ENCODE measurements at places on chromosomes 2 and 18. TPM values are rescaled to one million over a fixed set of nuclear protein-coding genes. Genes with fewer than 3 reads are reported as not detected.

Gene OTOF
- 0.09 TPM for total RNA-seq

Gene CYP26B1
- total RNA-seq = 2.2 TPM

Gene ALLC
- total RNA-seq = 0.81 TPM

Gene NBEAL1
- 56.3 TPM for total RNA-seq

Gene IL1RL2
- 2.3 TPM for total RNA-seq

Gene AQP4
- total RNA-seq = 1.7 TPM

Gene CRYGC
- not detected for total RNA-seq

Gene C2orf15
- total RNA-seq = 5.8 TPM

Gene RAMP1
- total RNA-seq = 215 TPM

Gene PIEZO2
- total RNA-seq = 1.5 TPM

Gene SP110
- total RNA-seq = 16.2 TPM

Gene KATNAL2
- 8.0 TPM for total RNA-seq

Gene NDC80
- total RNA-seq = 1.4 TPM

Gene FTCDNL1
- total RNA-seq = 3.1 TPM

- no peak for DNase-seq
These were observed 56.4 kb upstream of the CCDC141 start for GRCh38 chr2:179106342-179106675.

- DNase-seq = no peak
These were observed 166.3 kb upstream of the NYAP2 start for GRCh38 chr2:225233234-225233633.

GRCh38 chr2:202084265-202084664, 11.2 kb downstream of the KIAA2012 start:
- no peak for DNase-seq

DNA sequence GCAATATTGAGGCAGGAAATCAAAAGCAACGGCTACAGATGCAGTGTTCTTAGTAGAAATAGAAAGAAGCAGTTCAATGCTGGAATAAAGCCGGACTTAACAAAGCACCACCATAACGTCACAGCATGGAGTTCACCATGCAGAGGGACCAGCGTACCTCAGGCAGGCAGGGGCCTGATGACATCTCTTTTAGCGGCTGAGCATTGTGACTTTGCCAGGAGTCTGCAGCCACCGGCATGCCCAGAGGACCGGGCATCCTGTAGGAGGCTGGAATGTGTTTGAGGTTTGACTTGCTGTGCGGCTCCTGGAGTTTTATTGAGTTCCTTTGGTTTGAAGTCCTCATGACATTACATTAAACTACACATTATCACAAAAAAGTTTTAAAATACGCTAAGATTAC, 139.8 kb downstream of the UXS1 start:
- DNase-seq = no peak

- DNase-seq = no peak
These were observed 37.7 kb downstream of the COBLL1 start for GRCh38 chr2:164803776-164804466.

- no peak for DNase-seq
These were observed 79.5 kb downstream of the INPP4A start for GRCh38 chr2:98524168-98524567.

DNA sequence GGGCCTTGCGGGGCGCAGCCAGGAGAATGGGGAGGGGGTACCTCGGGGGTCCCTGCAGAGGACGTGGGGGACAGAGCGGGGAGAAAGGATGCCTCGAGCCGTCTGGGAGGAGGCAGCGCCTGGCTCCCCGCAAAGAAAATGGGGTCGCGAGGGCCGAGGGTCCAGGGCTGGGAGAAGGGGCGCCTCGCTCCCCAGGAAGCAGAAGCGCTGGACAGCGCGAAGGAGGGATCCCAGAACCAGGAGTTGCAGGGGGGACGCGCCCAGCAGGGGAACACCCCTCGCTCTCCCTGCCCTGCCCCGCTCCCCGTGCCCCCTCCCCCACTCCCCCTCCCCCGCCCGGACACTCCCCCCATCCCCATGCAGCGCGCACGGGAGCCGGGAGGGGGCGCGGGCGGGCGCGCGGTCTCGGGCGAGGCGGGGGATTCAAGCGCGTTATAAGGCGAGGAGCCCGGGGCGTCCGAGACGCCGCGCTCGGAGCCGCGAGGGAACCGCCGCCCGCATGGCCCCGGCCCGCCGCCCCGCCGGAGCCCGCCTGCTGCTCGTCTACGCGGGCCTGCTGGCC, at the start of gene ERFE:
Gene ERFE, plus strand, starts transcription at position 462 of the 562 bp plus-strand sequence. Its CDS starts 38 bp downstream, at position 500.
- DNase-seq = no peak

GRCh38 chr2:25347205-25347815, 5.6 kb upstream of the DNMT3A start:
- DNase-seq = no peak

- peak; percentile 57 for DNase-seq
These were observed 13.1 kb upstream of the ACTR3 start for GRCh38 chr2:113876503-113877387.

DNA sequence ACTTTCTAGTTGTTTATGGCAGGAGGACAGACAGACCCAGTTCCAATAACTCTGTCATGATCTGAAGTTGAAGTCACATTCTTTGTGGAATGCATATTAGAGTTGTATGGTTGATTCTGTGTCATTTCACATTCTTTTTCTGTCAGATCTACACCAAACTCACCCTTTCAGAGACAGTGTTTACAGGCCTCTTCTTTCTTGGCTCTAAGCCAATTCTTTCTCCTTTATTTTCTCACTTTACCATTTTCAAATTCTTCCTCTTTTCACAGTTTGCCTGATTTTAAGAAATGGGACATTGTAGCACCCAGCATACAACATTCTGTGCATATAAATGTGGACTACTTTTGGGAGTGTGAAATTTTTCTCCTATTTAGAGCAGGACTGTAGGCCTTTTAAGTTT, 103.7 kb downstream of the CCDC85A start:
- DNase-seq = no peak

DNA sequence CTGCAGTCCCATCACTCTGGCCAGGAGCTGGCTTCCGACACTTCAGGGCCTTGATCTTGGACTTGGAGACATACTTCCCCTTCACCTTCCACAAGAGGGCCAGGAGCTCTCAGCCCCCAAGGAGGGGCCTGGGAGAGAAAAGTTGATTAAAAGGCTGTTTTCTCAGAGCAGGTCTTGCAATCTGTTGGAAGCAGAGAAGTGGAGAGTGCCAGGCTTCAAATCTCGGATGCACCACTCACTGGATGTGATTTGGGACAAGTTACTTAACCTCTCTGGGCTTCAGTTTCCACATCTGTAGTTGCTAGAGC, 255.3 kb downstream of the CYP26B1 start:
- no peak for DNase-seq

DNA sequence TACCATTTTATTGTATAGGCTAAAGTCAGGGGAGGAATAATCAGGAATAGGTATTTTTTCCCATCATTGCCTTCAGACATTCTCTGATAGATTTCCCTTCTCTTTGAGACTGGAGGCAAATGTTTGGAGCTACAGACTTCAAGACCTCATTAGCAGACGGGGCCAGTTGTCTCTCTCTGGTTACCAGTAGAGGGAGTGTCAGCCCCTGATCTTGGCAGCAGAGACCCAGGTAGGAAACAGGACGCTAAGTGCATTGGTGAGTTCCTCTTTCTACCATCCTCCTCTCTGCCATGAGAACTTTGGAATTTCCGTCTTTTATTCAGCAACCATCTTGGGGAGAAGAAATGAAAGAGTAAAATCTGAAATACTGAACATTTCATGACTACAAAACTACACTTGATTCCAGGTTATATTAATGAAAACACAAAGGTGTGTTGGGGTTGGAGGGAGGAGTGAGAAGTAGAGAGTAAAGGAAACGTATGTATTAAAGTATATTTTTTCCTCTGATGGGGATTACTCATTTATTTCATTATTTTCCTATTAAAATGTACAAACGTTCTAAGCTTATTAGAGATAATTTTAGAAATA, 186.2 kb upstream of the GCFC2 start:
- peak; percentile 25 for DNase-seq

DNA sequence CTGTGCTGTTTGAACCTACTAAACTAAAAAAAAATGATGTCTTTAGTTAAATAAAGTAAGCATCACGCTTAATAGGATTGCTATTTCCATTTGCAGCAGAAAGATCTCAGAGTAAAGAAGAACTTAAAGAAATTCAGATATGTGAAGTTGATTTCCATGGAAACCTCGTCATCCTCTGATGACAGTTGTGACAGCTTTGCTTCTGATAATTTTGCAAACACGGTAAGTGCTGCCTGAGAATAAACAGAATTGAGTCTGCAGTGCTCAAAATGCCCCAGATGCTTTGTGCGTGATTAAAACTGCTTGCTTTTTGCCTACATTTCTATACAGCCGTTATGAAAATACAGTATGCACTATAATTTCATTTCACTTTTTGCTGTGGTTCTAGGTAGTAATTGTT, 3.9 kb downstream of the CDCA7 start:
- DNase-seq = no peak

- DNase-seq = no peak
These were observed 62.9 kb downstream of the EFR3B start for GRCh38 chr2:25104736-25105135.

DNA sequence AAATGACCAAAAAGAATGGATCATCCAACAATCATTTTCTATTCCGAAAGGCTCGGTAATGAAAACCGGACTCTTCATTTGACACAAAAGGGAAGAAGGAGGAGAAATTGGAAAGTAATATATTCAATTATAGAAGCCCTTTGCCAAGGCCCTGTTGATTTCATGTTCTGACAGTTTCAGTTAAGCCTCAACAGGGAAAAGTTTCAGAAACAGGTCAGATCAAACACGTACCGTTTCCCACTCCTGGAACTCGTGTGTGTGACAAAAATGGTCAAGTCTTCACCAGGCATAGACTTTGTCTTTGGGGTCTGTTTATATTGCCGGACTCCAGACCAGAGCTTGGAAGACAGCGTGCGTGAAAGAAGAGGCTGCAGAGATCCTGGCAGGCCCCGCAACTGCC, 101.3 kb upstream of the BCL2L11 start:
- DNase-seq = no peak

- DNase-seq = no peak
These were observed 28.3 kb downstream of the HS6ST1 start for GRCh38 chr2:128290356-128290755.

GRCh38 chr18:42936289-42936688, 179.2 kb downstream of the RIT2 start:
- no peak for DNase-seq

- DNase-seq = no peak
These were observed 102.8 kb downstream of the MYCN start for GRCh38 chr2:16043192-16043591.

- DNase-seq = no peak
These were observed 39.9 kb downstream of the MAP3K2 start for GRCh38 chr2:127347734-127348392.

DNA sequence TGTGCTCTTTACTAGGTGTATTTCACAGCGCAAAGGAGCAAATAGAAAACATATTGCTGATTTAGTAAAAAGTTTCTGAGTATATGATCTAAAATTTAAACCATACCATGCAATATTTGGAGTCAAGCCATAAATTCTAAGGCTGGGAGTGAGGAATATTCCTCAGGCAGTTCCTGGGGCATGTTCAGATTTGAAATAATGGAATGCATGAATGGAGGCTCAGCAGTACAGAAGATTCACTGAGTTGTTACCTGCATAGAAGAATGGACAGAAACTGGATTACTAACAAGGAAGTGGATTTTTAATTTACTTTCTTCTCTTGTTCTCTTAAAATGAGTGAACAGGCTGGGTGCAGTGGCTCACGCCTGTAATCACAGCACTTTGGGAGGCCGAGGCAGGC, 441.0 kb upstream of the MAP2 start:
- DNase-seq = no peak

DNA sequence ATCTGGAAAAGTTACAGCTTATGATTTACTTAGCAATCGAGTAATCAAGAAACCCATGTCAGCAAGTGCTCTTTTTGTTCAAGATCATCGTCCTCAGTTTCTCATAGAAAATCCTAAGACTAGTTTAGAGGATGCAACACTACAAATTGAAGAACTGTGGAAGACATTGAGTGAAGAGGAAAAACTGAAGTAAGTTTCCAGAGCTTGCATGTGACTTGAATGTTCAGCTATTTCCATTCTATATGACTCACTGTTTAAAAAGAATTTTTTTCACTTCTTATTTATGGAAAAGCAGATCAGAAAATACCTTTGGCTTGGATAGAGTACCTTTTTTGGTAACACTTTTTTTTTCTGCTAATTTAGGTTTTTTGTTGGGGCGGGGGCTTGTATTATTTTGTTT, 70.7 kb downstream of the PMS1 start:
- DNase-seq = no peak

DNA sequence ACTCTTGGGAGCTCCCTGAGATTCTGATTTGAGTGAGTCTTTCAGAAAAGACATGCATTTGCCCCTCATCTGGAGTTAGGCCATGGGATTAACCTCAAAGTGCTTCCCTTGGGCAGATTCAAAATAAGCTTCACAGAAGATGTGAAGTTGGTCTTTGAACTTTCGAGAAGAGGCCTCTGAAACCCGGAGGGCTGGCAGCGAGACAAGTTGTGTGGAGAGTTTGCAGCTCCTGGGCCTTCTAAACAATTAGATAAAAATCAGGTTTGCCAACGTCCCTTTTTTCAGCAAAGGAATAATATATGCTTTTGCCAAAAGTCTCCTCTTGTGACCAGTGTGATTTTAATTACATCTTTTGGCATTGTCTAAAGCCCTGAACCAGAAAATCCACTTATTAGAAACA, 489.7 kb downstream of the SOX11 start:
- no peak for DNase-seq

- no peak for DNase-seq
These were observed 69.5 kb downstream of the ARL4C start for GRCh38 chr2:234427081-234428061.

DNA sequence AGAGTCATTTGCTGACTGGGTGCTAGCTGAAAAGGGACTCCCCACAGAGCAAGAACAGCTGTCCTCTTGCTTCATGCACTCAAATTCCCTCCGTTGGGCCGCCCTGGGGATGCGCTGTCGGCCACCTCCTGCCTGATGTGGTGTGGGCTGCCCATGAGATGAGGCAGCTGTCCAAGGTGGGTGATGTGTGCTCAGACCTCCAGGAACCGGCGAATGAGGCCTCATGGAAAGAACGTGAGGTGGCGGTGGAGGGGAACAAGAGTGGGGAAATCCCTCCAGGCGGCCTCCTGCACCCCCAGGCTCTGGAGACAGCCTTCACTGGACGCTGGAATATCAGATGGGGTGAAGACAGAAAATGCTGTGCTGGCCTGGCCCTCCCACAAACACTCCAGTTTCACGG, 79.8 kb downstream of the LONRF2 start:
- DNase-seq = no peak

GRCh38 chr18:51107082-51107481, 77.1 kb downstream of the SMAD4 start:
- no peak for DNase-seq

DNA sequence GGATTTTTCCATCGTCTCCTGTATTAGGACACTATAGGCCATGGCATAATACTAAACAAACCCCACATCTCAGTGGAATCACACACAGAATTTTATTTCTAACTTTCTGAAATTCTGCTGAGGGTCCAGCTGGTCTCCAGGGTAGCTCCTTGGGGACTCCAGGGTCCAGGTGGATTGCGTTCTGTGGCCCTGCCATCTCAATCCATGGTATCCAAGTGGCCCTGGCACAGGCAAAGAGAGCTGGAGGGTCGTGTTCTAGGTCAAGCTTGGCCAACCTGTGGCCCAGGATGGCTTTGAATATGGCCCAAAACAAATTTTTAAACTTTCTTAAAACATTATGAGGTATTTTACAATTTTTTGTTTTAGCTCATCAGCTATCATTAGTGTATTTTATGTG, 134.6 kb downstream of the CTIF start:
- DNase-seq = no peak

GRCh38 chr2:134190062-134190806, 63.6 kb upstream of the MGAT5 start:
- DNase-seq = no peak
